Stimulated activated CD8-positive, alpha-beta memory T cell treated with anti-CD3 and anti-CD28 coated beads, Interleukin-15, amount 100 ng/mL, for 24 hours (primary cell): ENCODE measurements at places on chromosomes 11 and 22.

GRCh38 chr11:86274503-86274902 is 27.5 kb upstream of the HIKESHI start:
- no peak for DNase-seq

DNA sequence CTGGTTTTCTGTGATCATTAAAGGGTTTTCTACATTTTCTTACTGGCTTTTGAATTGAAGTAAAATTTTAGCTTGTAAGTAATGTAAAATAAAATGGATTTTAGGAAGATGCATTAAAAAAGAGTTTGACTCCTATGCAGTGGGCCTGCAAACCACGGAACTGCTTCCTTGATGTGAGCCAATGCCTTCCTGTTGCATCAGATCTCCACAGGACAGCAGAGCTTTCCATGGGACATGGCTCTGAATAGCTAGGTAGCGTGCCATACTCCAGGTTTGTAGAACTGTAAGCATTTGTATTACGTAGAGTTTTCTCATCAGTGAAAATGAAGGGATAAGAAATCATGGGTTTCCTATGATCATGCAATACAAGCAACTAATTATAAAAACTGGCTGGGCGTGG is 133.4 kb downstream of the SWAP70 start:
- no peak for DNase-seq

- no peak for DNase-seq
Observed at GRCh38 chr22:37186228-37186996, 1.6 kb downstream of the C1QTNF6 start.

DNA sequence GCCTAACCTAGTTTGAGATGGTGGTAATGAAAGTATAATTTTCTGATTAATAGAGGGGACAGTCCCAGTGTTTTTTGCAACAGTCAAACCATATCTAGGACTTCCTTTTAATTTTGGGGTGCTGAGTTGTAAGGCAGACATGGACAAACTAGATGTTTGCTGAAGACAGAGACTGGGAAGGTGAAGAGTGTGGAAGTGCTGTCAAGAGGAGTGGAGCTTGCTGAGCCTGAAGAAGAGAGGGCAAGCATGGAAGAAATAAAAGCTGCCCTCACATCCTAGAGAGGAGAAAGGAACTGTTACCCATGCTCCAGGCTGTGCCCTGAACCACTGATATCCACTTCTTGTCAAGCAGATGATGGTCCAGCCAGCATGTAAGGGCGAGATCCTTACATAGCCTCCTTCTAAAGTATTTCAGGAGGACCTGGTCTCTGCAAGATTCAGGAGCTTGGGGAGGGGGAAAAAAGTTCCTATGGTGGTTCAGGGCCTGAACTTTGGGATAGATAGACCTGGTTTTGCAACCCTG is 51.4 kb downstream of the PRR5L start:
- DNase-seq = no peak

DNA sequence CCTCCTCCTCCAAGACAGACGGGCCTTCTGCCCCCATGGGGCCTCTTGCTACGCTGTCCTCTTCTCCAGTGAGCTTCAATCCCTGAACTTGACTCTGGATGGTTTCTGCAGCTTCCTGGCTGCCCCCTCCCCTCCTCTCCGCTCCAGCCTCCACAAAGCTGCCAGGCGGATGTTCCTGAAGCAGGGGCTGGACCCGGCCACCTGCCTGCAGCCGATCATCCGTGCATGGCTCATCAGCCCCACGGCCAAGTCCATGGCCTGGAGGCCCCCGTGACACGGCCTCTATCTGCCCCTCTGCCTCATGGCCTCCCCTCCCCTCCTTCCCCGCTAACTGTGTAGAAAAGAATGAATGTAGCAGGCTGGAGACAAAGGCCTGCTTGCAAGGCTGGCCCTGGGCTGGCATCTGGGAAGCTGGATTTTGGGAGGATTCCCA is 6.8 kb upstream of the SUN2 start:
- DNase-seq = no peak

GRCh38 chr22:16915701-16916100 is 90.5 kb upstream of the XKR3 start:
- DNase-seq = no peak

DNA sequence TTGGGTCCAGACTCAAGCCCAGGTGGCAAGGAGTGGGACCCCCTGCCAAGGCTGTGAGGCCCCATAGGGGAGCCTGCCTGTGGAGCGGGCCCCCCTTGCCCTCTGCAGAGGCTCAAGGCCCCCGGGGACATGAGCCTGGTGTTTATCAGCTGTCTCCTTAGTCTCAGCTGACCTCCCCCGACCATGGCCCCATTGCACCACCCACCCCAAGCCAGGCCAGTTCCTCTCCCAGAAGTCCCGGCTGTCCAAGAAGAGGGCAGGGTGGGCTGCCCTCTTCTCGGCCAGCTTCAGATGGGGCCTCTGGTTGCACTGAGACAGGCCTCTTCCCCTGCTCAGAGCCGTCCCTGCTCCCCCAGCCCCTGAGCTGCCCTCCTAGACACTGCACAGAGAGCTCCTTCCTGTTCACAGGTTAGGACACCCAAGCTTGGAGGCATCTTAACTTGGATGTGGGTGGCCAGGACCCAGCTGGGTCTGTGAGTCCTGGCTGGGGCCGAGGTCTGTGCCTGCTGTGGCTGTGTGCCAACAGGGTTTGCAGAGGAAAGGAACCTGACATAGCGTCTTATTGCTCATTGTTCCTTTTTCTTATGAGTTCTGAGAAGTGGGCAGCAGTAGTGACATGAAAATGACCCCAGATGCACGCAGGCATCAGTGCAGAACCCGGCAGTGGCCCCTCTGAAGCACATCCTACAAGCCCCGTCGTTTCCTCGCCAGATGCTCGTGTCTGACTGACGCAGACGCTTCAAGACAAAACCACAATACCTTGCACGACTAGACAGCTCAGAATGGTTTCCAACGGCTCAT is 5.4 kb downstream of the TRABD start:
- no peak for DNase-seq

- DNase-seq = no peak
Observed at GRCh38 chr11:58394195-58394594, 12.5 kb downstream of the OR5B3 start.

DNA sequence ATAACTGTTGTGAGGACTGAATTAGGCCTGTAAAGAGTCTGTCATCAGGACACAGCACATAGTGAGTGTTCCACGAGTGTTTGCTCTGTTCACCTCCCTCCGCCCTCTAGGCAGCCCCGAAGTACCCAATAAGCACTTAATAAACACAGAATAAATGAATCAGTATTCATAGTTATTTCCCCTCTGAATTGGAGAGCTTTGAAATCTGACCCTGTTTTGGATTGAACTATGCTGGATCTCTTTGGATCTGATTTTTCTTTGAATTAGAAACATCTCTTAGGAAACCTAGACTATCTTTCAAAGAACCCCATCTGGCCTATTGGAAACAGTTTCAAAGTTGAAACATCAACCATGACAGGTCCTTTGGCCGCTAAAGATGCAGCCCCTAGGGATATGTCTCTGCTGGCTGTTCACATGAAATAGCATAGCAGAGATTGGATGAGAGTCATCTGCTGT is 615.5 kb downstream of the NTM start:
- DNase-seq = no peak

- DNase-seq = peak; percentile 42
Observed at GRCh38 chr11:123261345-123262106, 66.5 kb upstream of the CLMP start.

- DNase-seq = no peak
Observed at GRCh38 chr11:14370496-14370895, 11.5 kb upstream of the RRAS2 start.

GRCh38 chr11:43574949-43575912 is 105.3 kb upstream of the HSD17B12 start:
- no peak for DNase-seq

GRCh38 chr22:48154169-48154942 is 1391.9 kb downstream of the TBC1D22A start:
- no peak for DNase-seq

- no peak for DNase-seq
Observed at GRCh38 chr11:64110465-64111375, 55.2 kb downstream of the MACROD1 start.

DNA sequence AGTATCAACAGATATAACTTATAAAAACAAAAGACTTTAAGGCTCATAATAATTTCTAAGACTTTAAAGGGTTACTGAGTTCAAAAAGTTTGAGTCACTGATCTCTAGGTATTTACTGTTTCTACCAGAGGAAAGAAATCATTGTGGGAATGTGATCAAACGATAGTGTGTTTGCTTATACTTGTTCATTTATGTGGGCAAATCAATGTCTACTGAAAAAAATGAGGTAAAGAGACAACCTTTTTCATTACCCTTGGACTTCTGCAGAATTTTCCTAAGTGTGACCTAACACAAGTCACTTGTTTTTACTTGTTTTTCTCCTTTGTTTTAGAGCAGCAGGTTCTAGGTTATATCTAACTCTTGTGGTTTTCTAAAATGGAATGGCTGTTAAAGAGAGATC is 65.4 kb downstream of the PRR5L start:
- DNase-seq = no peak

DNA sequence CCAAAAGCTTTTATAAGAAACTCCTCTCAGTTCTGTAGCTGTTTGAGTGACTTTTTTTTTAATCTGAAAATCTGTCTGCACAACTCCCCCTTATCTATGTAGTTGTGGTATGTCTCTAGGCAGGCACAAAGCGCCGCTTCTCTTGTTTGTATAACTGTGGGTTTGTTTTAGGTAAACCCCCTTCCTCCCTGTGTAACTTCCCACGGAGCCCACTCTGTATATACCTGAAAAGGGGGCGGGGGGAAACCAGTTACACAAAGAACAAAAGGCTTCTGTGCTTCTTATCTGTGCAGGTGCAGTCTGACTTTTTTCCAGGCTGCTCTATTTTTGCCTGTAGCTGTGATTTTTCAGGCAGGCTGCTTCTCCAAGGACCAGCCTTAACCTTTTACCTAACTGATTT is 13.2 kb downstream of the OR10AG1 start:
- DNase-seq = no peak

DNA sequence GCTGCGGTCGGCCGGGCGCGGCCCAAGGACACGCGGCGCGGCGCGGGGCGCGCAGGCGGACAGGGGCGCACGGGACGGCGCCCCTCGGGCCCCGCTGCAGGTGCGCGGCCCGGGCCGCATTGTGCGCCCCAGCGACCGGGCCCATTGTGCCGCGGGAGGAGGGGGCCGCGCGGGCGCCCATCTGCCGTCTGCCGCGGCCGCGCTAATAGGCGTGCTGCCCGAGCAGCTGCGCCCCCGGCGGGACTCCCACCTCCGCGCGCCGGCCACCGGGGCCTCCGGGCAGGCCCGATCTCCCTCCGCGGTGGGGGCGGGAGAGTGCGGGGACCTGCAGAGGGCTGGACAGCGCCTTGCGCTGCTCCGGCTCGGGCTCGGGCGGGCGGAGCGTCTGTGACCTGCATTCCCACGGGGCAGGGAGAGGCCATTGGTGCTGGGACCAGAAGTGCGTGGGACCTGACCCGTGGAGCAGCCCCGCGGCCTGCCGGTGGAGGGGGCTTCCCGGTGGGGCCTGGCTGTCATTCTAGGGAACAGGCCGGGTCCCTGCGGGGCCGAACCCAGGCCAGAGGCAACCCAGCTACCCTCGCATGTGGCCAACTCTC is 933 bp downstream of the BRSK2 start:
- DNase-seq = no peak

- no peak for DNase-seq
Observed at GRCh38 chr11:66428933-66429332, 8.1 kb downstream of the NPAS4 start.

DNA sequence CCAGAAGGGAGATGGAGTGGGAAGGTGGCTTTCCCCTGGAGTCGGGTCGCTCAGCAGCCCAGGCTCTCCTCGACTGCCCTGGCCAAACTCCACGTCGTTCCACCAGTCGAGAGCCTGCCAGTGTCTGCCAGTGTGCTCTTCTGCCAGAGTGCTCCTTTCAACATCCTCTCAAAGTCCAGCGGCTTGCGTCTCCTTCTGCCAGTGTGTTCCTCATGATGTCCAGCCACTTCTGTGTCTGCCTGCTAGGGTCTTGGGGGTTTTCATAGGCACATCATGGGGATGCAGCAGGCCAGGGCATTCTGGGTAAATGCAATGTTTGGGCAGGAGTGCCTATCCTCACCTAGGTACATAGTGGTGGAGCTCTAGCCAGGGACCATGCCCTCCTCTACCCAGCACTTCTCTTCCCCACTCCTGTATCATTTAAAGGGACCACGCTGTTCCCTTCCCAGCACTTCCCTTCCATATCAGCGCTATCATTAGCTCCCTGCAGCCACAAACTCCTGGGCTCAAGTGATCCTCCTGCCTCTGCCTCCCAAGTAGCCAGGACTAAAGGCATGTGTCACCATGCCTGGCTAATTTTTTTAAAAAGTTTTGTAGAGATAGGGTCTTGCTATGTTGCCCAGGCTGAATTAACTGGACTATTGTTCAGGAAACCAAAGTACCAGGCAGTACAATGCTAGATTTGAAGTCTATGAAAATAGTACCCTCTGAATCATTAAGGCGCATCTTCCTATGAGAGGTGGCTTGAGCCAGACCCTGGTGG is 62.9 kb upstream of the CLDN5 start:
- DNase-seq = no peak

- DNase-seq = no peak
Observed at GRCh38 chr22:48920776-48921241, 906.9 kb downstream of the BRD1 start.

DNA sequence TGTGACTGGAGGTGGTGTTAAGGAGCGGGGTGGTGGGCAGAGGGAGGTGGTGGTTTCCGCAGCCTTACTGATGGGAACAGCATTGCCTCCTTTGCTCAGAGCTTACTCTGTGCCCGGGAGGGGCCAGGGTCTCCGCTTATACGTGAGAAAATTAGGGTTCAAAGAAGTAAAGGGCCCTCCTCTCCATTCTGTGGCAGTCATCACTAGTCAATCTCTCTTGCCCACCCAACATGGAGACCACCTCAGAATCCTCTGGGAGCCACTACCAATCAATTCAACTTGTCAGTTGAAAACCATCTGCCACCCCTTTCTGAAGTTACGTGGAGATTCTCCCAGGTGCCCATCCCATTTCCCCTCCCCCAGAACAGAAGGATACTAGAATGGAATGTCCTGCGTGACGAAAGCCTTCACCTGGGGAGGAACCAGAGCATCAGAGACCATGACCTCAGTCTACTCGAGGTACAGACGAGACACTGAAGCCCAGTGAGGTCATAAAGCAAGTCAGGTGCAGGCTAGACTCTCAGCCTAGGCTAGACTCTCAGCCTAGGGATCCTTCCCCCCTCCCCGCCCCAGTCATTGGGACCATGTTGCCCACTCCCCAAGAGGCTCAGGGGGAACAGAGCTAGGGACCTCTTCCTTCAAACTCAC is 2.0 kb downstream of the SELENOM start:
- no peak for DNase-seq

GRCh38 chr22:29385151-29385704 is 3.1 kb downstream of the AP1B1 start:
- DNase-seq = no peak

GRCh38 chr11:66107600-66108510 is 37.8 kb downstream of the PACS1 start:
- DNase-seq = no peak

GRCh38 chr11:67275606-67276409 is 9.5 kb downstream of the GRK2 start:
- DNase-seq = no peak
